ENCODE measurements at places on chromosomes 7 and 10.

GRCh38 chr10:4543938-4544533, 282.0 kb upstream of the AKR1E2 start:
- no peak for DNase-seq

GRCh38 chr7:70619130-70619529, 512.8 kb upstream of the GALNT17 start:
- DNase-seq: no peak

DNA sequence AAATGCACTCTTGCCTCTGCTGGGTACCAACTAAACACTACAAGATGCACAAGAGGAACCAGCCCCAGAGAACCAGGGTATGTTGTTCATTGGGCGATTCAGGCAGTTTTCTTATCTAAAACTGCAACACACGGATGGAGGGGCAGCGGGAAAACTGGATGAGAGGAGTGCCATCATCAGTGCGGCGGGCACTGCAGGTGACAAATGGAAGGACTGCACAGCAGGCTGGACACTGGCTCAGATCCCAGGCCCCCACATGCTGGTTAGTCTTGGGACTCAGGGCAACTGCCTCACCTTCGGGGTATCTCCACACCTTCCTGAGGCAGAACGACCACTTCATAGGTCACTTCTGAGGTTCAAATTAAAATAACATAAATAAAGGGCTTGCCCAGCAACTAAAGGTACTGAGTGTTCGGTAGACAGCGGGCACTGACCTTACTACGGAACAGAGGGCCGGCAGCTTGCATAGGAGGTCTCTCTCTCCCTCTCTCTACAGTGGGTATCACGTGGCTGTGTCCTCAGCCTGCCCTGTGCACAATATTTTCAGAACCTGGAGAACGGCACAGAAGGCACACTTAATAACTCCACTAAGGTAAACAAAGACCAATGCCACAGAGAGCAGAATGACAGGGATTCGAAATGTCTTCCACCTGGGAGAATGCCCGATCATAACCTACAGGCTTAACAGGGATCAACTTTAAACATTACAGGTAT, 72.1 kb downstream of the GRB10 start:
- DNase-seq: no peak

DNA sequence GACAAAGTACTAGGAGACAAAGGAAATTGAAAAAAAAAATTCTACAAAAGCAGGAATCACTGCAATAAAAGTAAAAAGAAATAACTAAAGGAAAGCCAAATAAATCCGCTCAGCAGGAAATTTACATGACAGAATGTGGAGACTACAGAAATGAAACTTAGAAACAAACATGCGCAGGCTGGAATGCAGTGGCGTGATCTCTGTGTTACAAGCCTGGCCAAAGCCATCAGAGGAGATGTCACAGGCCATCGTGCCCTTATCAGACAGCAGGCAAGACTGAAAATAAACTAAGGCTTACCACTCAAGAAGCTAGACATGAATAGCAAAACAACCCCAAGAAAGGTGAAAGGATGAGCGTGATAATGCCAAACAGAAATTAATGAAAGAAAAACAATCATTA, 6.3 kb upstream of the CAMK2B start:
- no peak for DNase-seq

DNA sequence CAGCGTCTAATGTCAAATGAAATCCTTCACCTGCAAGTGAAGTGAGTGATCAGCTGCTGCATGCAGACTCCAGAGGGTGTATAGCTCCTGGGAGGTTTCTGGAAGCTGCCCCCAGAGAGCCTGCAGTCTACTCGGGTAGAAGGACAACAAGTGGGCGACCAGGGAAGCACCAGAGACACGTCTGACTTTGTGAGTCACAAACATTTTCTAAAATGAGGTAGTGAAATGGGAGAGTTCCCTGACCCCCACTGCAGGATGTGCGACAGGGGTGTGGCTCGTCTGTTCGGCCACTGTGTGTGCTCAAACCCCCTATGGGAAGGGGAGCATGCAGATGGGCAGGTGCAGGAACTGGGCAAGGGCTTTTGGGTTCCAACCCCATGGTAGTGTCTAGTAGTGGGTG, 177.1 kb upstream of the PRKCQ start:
- no peak for DNase-seq

All from NCI-H446 treated with DMSO at 0.1 percent for 48 hours (cell line).